ENCODE measurements at places on chromosomes 5 and 9. TPM values are rescaled to one million over a fixed set of nuclear protein-coding genes. Genes with fewer than 3 reads are reported as not detected.

The SEMA4D gene
- total RNA-seq: 317 TPM

The ARL14EPL gene
- not detected for total RNA-seq

The GARIN3 gene
- total RNA-seq: 0.30 TPM

The PPP2CA gene
- 179 TPM for total RNA-seq

The FAM81B gene
- not detected for total RNA-seq

The RRAGA gene
- 60.8 TPM for total RNA-seq

The PCDHGA5 gene
- 0.51 TPM for total RNA-seq

The PHF24 gene
- 0.11 TPM for total RNA-seq

- peaks cover 95% of the 10 kb centered on the region for H3K36me3 ChIP-seq
- no peak for DNase-seq
- peaks cover 77% of the 10 kb centered on the region for H3K4me1 ChIP-seq
- peak overlapping the region; percentile 82 for H3K27ac ChIP-seq
- no peaks in the 10 kb centered on the region for H3K27me3 ChIP-seq
Observed at GRCh38 chr9:120910643-120911042, 16.0 kb downstream of the TRAF1 start.

GRCh38 chr9:92808726-92809451, 44.3 kb upstream of the BICD2 start:
- H3K36me3 ChIP-seq: no peaks in the 10 kb centered on the region
- DNase-seq: peak; percentile 43

GRCh38 chr5:168413062-168413461, 73.2 kb upstream of the RARS1 start:
- peaks cover 18% of the 10 kb centered on the region for H3K4me1 ChIP-seq
- H3K4me3 ChIP-seq: no peak overlapping the region
- DNase-seq: no peak
- H3K36me3 ChIP-seq: no peaks in the 10 kb centered on the region

GRCh38 chr5:91223886-91224285, 159.2 kb downstream of the ARRDC3 start:
- peaks cover 18% of the 10 kb centered on the region for H3K27me3 ChIP-seq
- H3K4me1 ChIP-seq: peaks cover 7% of the 10 kb centered on the region
- H3K4me3 ChIP-seq: no peak overlapping the region
- DNase-seq: no peak

- no peak for DNase-seq
- no peak overlapping the region for H3K27ac ChIP-seq
- H3K27me3 ChIP-seq: no peaks in the 10 kb centered on the region
- no peak overlapping the region for H3K4me3 ChIP-seq
Observed at GRCh38 chr5:150527038-150527437, 19.1 kb downstream of the NDST1 start.

GRCh38 chr5:82349652-82350051, 71.5 kb upstream of the RPS23 start:
- no peak overlapping the region for H3K27ac ChIP-seq
- no peak for DNase-seq
- no peaks in the 10 kb centered on the region for H3K36me3 ChIP-seq
- H3K4me3 ChIP-seq: no peak overlapping the region
- peaks cover 28% of the 10 kb centered on the region for H3K4me1 ChIP-seq

DNA sequence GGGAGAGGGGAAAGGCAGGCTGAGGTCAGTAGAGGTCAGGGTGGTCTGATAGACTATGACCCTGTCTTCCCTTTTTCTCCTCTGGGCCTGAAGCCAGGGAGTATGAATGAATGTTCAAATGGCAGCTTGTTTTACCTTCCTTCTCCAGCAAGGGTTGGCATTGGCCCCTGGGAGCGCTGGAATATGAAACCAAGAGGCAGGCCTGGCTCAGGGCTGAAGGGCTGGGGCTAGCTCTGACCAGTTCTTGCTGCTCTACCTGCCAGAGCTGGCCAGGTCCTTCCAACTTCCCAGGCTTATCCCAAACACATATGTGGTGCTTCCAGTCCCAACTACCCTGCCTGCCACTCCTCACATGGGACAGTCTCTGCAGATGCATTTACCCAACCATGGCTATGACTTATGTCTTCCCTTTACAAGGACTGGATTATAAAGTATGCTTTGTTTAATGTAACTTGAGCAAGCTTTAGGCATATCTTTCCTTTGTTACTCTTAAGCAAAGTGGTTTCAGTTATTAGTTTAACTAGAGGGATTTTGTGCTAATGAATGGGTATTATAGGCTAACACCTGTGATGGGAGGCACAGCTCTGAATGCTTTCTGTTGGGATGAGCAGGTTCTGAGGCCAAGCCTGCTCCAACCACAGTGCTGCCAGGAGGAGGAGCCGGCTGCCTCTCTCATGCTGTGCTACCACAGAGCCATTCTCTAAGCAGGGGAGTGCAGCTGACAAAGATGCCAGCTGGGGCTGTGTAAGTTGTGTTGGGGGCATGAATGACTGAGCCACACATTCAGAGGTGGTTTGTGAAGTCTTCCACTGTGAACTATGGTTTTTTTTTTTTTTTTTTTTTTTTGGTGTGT, 6.1 kb downstream of the CCNI2 start:
- H3K4me3 ChIP-seq: no peak overlapping the region
- peaks cover 42% of the 10 kb centered on the region for H3K4me1 ChIP-seq
- H3K36me3 ChIP-seq: peaks cover 12% of the 10 kb centered on the region

DNA sequence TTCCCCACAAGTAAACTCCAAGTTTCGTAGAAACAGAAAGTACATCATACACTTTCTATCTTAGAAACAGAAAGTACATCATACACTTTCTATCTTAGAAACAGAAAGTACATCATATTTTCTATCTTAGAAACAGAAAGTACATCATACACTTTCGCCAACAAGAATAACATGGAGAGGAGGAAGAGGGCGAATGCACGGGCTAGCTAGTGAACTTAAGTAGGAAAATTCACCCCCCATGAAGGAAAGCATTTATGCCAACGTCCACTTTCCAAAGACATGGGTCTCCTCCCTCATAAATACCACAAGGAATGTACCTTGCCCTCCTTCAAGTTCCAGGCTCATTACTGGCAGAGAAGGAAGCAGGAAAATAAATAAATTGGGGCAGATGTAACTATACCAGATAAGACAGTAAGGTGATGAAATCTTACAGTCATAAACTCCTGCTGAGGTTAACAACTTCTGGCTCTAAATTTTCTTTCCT, 64.7 kb downstream of the FRMD3 start:
- peak overlapping the region; percentile 71 for H3K27ac ChIP-seq
- no peak for DNase-seq
- peak overlapping the region; percentile 65 for H3K4me3 ChIP-seq
- no peaks in the 10 kb centered on the region for H3K36me3 ChIP-seq
- peaks cover 24% of the 10 kb centered on the region for H3K4me1 ChIP-seq
- H3K27me3 ChIP-seq: peaks cover 24% of the 10 kb centered on the region

GRCh38 chr9:105171589-105171988, 72.9 kb upstream of the SLC44A1 start:
- H3K4me3 ChIP-seq: no peak overlapping the region
- DNase-seq: no peak
- no peaks in the 10 kb centered on the region for H3K36me3 ChIP-seq
- peaks cover 12% of the 10 kb centered on the region for H3K27me3 ChIP-seq
- H3K27ac ChIP-seq: no peak overlapping the region

DNA sequence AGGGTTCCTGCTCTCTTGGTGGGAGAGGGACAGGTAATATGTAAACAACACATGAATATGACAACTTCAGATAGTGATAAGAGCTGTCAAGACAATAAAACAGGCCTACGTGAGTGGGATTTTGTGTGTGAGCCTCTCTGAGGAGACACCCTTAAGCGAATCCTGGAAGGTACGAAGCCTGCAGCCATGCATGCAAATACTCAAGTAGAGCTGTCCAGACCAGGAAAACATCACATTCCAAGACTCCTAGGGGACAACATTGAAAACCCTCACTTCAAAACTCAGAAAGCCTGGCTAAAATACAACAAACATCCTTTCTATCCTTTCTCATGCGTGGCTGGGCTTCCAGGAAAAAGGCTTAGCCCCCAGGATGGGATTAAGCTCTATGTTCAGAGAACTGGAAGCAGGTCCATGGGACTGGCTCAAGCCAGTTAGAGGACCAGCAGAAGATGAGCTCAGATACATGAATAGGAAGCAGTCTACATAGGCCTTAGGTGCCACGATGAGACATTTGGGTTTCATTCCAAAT, 124.8 kb upstream of the IQGAP2 start:
- H3K27ac ChIP-seq: no peak overlapping the region
- H3K4me3 ChIP-seq: no peak overlapping the region
- no peaks in the 10 kb centered on the region for H3K36me3 ChIP-seq
- no peaks in the 10 kb centered on the region for H3K4me1 ChIP-seq
- peaks cover 2% of the 10 kb centered on the region for H3K27me3 ChIP-seq
- DNase-seq: no peak

- peaks cover 2% of the 10 kb centered on the region for H3K36me3 ChIP-seq
- H3K27ac ChIP-seq: no peak overlapping the region
- H3K4me3 ChIP-seq: no peak overlapping the region
- no peak for DNase-seq
Observed at GRCh38 chr5:139646912-139647505, 1.1 kb upstream of the CXXC5 start.

GRCh38 chr9:101468116-101468515, 32.5 kb upstream of the ALDOB start:
- H3K27me3 ChIP-seq: peaks cover 14% of the 10 kb centered on the region
- DNase-seq: no peak
- H3K4me3 ChIP-seq: no peak overlapping the region
- no peaks in the 10 kb centered on the region for H3K36me3 ChIP-seq
- no peak overlapping the region for H3K27ac ChIP-seq
- no peaks in the 10 kb centered on the region for H3K4me1 ChIP-seq

GRCh38 chr5:150562832-150563231, 54.9 kb downstream of the NDST1 start:
- H3K4me1 ChIP-seq: no peaks in the 10 kb centered on the region
- no peaks in the 10 kb centered on the region for H3K36me3 ChIP-seq
- no peak for DNase-seq
- no peaks in the 10 kb centered on the region for H3K27me3 ChIP-seq
- no peak overlapping the region for H3K27ac ChIP-seq

DNA sequence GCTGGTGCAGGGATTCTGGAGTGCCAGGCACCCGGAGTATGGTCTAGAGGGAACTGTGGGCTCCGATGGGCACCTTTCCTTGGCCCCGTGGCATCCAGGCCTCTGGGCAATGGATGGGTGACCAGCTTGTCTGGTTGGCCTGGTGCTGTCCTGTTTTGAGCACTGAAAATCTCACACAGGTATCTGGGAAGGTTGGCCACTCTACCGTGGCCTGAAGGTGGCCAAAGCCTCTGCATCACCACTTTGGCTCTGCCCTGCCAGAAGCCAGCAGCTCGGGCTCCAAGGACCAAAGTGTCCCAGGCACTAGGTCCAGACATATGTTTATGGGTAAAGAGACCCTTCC, 28.8 kb downstream of the SLC6A7 start:
- H3K4me3 ChIP-seq: no peak overlapping the region
- DNase-seq: no peak
- no peaks in the 10 kb centered on the region for H3K36me3 ChIP-seq
- peaks cover 4% of the 10 kb centered on the region for H3K27me3 ChIP-seq
- H3K27ac ChIP-seq: no peak overlapping the region
- no peaks in the 10 kb centered on the region for H3K4me1 ChIP-seq

DNA sequence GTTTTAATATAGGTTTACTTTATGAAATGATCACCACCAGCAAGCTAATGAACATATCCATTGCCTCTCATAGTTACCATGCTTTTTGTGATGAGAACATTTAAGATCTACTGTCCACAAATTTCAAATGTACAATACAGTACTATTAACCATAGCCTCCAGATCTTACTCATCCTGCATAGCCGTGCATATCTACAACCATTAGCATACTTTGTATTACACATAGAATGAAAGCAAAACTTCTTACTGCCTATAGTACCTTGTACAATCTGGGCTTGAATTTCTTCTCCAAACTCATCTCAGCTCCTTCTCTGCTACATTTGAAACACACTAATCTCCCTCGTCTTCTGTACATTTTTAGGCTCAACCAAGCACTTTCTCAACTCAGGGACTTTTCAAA, 510.6 kb downstream of the PRR16 start:
- no peak overlapping the region for H3K4me3 ChIP-seq
- H3K36me3 ChIP-seq: no peaks in the 10 kb centered on the region
- H3K27me3 ChIP-seq: no peaks in the 10 kb centered on the region
